ENCODE measurements at places on chromosomes 5 and 9.

- no peak for DNase-seq
Observed at GRCh38 chr9:133301253-133302230, 26.5 kb upstream of the ABO start.

DNA sequence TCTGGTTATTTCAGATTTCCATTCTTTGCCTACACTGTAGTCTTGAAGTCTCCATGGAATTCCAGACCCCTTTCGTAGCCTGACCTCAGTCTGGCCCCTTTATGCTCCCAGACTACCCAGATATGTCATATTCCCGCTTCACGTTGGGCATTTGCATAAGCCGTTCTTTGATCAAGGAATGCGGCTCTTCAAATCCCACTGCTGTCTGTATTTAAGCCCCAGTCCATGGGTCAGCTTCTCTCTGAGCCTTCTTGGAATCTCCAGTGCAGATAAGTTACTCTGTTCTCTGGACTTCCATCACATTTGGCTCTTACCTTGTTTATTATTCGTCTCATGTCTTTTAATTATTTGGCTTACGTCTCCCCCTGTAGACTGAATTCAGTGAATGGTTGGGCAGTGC, 97.4 kb downstream of the PARP8 start:
- DNase-seq = no peak

DNA sequence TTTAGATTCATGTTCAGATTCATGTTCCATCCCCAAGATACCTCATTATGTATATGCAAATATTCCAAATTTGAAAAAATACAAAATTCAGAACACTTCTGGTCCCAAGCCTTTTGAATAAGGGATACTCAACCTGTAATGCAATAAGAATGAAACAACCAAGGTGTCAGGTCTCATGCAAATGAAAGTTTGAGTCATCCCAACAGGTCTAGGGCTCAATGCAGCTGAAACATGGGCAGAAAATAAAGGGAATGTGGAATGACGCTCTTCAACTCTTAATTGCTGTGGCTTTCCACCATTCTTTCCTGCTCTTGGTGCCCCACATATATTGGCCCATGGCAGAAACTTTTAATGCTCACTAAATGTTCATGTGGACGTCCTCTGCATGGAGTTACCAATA, 107.3 kb upstream of the DAPK1 start:
- DNase-seq = no peak

DNA sequence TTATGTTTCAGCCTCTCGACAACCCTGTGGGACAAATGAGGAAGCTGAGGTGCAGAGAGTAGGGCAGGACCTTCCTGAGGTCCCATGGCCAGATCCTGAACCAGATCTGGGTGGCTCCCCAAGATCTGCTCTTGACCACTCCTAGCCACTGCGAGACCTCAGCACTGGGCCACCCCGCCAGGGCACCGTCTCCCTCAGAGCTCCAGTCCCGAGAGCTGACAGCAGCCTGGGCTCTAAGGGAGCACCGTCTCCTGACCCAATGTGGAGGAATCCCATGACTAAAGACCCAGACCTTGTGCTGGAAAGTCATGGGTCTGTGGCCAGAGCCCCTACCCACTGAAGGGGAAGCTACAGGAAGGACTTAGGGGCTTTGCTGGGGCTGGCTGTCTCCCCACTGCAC, 4.5 kb upstream of the LMX1B start:
- DNase-seq = no peak

GRCh38 chr5:20572614-20573013, 584.6 kb upstream of the CDH18 start:
- DNase-seq = peak; percentile 0

- DNase-seq = peak; percentile 89
Observed at GRCh38 chr9:35350827-35351549, 138.9 kb upstream of the RUSC2 start.

DNA sequence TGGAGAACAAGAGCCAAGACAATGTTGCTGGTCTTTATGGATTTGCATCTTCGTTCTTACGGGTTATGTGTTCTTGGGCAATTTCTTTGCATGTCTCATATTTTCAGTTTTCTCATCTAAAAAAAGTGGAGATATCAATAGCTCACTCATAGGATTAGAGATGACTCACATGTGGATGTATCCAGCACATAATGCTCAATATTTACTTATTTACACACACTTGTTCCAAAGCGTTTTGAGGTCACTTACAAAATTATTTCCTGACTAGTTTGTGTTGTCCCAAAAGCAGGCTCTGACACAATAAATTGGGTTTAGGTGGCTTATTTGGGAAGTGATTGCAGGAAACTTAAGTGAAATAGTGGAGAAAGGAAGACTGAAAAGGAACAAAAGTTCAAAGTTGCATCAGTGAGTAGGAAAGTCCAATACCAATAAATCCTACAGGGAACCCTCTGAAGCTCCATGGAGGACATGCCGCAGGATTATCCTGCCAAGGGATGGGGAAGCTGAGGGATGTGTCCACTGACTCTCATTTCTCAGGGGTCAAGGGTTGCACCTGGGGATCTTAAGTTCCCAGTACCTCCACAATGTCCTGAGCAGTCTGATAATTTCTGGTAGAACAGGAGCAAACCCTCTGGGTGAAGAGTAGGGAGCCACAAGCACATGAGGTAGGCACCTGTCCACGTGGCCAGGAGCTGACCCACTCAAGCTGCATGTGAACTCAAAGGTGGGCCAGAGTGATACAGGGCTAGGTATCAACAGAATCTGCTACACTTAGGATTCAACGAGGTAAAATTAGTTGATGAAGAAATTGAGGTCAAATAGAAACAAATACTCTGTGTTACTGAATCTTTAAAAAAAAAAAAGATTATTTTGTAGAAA, 37.4 kb upstream of the SLC44A1 start:
- no peak for DNase-seq

GRCh38 chr5:103894882-103895281, 332.3 kb upstream of the NUDT12 start:
- DNase-seq = peak; percentile 57

GRCh38 chr9:69549310-69550202, 122.6 kb downstream of the APBA1 start:
- DNase-seq = peak; percentile 56

GRCh38 chr5:1733369-1733768, 66.3 kb downstream of the MRPL36 start:
- DNase-seq = no peak

GRCh38 chr5:138111937-138112336, 27.3 kb downstream of the NME5 start:
- DNase-seq = peak; percentile 70

- no peak for DNase-seq
Observed at GRCh38 chr9:2337627-2338026, 284.0 kb upstream of the VLDLR start.

DNA sequence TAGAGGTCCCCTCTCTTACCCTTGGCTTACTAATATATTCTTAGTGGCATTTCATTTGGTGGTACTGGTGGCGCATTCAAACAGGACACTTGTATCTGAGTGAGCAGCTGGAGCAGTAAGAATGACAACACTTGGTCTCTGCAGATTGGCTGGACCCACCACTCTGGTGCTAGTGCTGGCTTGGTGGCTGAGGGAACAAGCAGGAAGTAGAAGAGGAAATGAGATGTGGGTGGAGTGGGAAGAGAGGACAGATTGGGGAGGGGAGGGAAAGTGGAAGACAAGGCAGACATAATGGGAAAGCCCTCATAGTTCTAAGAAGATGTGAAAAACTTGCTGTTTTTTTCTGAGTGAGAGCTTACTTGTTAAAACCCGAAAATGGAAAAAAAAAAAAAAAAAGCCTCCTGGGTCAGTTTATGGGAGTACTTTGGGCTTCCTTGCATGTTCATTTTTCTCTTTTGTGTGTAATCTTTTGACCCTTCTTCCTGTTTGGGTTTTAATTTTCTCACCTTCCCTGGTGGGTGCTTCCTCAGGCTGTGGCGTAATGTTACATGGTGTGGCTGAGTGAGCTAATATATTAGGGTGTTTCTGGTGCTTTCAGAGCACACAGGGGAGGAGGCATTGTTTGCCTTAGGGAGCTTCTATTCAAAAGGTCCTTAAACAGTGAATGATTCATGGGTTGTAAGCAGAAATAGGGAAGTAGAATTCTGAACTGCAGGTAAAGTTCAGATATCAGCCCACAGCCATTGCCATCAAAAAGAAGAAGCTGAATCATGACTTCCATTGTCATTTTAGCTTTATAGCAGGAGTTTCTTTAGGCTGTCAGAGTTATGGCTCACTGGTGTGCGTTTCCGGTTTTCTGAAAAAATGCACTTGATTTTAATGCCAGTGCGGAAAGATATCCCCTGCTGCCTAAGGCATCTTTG, 52.3 kb downstream of the TLE4 start:
- DNase-seq = no peak

DNA sequence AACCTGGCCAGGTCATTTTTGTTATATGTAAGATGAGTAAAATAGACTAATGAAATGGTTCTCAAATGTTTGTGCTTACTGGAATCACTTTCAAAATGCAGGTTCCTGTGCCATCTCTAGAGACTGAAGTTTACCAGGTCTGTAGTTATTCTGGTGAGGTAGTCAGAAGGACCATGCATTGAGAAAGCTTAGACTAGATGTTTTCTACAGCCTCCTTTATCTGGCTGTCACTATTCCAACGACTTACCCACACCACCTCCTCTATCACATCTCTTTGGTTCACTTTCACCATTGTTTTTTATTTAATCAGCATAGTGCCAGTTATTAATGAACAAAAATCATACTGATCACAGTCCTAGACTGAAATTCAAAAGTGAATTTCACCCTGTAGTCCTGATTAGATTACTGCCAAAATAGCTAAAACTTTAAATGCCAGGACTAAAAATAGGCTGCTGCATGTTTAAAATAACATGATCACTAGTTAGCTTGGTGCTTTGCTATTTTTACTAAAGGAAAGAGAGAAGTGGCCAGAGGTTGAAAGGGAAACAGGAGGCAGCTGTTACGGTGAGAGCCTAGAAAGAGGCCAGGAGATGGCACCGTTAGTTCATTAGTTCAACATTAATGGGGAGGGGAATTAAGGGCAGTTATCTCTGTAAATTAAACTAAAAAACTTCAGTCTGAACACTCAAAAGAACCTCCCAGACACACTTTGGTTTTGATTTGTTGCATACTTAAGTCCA, 13.9 kb upstream of the FNIP1 start:
- peak; percentile 35 for DNase-seq

- DNase-seq = no peak
Observed at GRCh38 chr9:365436-365835, 150.8 kb downstream of the DOCK8 start.

- peak; percentile 56 for DNase-seq
Observed at GRCh38 chr5:80072103-80073073, 37.2 kb downstream of the THBS4 start.

DNA sequence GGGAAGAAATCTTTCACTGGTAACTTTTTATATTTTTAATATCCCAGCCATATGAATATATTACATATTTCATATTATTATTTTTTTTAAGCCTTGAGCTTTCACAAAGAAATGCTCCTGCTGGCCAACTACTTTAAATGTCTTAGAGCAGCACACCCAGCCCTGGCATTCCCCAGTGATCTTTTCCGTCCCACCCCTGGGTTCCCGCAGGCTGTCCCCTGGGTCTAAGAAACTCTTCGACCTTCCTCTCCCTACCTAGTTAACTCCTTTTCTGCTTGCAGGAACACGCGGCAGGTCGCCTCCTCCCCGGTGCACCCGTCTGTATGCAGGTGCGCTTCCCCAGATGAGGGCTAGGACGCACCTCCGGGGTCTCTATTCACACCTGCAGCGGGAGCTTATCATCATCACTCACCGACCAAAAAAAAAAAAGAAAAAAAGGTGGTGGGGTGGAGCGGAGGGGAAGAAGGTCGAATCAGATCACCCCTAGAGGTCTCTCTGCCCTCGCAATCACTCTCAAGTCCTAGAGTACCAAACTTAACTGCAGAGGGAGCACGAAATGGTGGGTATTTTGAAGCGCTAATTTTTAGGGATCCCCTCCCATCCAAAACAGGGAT, 696 bp downstream of the ZFP62 start:
- DNase-seq = peak; percentile 20

DNA sequence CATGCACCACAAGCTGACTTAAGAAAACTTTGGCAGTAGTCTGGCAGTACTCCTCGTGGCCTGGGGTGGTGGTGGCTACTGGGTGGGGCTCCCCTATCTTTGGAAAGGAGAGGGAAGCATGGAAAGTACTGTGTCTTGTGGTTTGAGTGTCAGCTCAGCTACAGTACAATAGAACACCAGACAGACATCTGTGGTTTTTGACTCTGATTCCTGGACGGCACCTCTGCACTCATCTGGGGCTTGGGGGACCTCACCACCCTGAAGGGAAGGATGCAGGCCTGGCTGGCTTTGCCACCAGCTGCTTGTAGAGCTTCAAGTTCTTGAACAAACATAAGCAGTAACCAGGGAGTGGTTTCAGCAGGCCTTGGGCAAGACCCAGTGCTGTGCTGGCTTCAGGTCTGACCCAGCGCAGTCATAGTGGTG, 40.6 kb downstream of the TNFSF8 start:
- DNase-seq = no peak

DNA sequence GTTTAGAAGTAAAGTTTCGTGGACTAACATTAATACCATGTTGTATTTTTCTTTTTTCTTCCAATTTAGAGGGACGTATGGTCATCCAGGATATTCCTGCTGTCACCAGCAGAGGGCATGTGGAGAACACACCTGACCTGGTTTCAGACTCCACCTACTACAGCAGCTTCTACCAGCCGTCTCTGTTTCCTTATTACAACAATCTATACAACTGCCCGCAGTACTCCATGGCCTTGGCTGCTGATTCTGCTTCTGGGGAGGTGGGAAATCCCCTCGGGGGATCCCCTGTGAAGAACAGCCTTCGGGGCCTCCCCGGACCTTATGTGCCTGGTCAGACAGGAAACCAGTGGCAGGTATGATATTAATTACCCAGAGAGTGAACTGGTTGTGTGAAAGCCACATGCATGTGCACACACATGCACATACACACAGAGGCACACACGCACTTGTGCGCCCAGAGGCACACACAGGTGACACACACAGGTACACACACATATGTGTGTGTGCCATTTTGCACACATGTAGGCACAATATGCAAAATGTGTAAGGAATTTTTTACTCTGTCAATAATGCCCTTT, 52.4 kb downstream of the DMRT1 start:
- peak; percentile 54 for DNase-seq

GRCh38 chr5:148311484-148311883, 739 bp upstream of the SPINK7 start:
- DNase-seq = no peak

GRCh38 chr5:12825163-12825562, 920.9 kb upstream of the CTNND2 start:
- DNase-seq = no peak

- no peak for DNase-seq
Observed at GRCh38 chr9:71121275-71122021, at the start of gene TRPM3. Gene TRPM3, minus strand, starts transcription at chr9:71121621. Its CDS starts 267 bp downstream, at chr9:71121354.

DNA sequence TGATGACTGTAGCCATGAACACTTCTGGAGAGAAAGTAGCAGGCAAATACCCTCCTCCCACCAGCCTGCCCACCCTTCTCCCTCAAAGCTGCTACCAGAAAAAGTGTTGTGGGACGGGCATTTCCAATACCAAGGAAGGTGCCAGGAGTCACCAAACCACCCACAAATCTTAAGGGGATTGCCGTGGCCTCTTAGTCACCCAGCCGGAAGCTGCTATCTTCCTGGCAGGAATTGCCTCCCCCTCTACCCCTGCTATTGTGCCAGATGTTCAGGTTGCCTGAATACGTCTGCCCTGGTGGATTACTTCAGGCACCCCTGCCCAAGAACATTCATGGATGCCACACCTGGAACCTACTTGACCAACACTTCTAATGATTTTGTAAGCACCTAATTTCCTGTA, 156.1 kb downstream of the TTC39B start:
- no peak for DNase-seq

GRCh38 chr9:124760719-124761118, 10.4 kb downstream of the NR6A1 start:
- no peak for DNase-seq

- DNase-seq = peak; percentile 7
Observed at GRCh38 chr9:132752877-132753592, 82.8 kb downstream of the GTF3C4 start.

- DNase-seq = peak; percentile 44
Observed at GRCh38 chr5:84017523-84018172, 297.0 kb upstream of the HAPLN1 start.
